ENCODE measurements at places on chromosomes 4 and X. TPM values are rescaled to one million over a fixed set of nuclear protein-coding genes. Genes with fewer than 3 reads are reported as not detected.

The ZCCHC12 gene
- under 0.01 TPM for total RNA-seq

The RAB33A gene
- total RNA-seq, result 1.6 TPM

The PNMA3 gene
- total RNA-seq, result not detected

The SOWAHD gene
- total RNA-seq, result 0.28 TPM

The LUZP4 gene
- not detected for total RNA-seq

The LIMCH1 gene
- total RNA-seq, result 2.9 TPM
